ENCODE measurements at places on chromosomes 13 and 19.

GRCh38 chr19:51082611-51083010 lies at the start of gene KLK14:
TSS of gene KLK14 (minus strand) at chr19:51082887. CDS start at chr19:51082614, 273 bp downstream.
- DNase-seq, result no peak

GRCh38 chr19:16141043-16141442 lies 2.4 kb upstream of the HSH2D start:
- no peak for DNase-seq

DNA sequence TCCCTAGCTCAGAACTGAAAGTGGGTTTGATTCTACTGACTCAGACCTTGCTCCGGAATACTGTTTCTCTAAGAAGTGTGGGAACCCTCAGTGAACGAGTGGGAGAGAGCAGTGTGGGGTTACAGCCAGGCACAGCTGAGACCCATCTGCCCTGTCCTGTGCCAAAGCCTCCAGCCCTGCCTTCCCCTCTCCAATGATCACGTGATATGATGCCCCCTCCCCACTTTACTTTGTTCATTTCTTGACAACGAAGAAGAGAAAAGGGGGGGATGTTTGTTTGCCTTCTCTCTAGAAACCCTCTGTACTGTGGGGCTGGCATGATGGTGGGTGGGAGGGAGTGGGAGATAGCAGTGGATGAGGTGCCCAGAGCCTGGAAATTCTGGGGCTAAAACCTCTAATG lies 96.0 kb downstream of the RNASEH2B start:
- no peak for DNase-seq

DNA sequence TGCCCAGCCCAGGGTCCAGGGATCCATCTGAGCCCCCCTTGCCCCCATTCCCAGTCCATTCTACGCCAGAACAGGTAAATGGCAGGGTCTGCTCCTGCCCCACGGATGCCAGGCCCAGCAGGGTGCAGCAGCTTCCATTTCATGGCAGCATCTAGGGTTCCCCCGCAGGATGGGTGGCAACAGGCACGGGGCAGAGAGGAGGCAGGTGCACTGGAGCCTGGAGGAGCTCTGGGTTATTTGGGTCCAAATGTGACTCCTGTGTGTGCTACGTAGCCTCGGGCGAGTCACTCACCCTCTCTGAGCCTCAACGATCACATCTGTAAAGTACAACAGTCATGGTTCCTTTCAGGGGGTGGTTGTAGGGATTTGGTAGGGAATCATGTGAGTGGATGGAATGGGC lies 27.4 kb downstream of the IL12RB1 start:
- no peak for DNase-seq

DNA sequence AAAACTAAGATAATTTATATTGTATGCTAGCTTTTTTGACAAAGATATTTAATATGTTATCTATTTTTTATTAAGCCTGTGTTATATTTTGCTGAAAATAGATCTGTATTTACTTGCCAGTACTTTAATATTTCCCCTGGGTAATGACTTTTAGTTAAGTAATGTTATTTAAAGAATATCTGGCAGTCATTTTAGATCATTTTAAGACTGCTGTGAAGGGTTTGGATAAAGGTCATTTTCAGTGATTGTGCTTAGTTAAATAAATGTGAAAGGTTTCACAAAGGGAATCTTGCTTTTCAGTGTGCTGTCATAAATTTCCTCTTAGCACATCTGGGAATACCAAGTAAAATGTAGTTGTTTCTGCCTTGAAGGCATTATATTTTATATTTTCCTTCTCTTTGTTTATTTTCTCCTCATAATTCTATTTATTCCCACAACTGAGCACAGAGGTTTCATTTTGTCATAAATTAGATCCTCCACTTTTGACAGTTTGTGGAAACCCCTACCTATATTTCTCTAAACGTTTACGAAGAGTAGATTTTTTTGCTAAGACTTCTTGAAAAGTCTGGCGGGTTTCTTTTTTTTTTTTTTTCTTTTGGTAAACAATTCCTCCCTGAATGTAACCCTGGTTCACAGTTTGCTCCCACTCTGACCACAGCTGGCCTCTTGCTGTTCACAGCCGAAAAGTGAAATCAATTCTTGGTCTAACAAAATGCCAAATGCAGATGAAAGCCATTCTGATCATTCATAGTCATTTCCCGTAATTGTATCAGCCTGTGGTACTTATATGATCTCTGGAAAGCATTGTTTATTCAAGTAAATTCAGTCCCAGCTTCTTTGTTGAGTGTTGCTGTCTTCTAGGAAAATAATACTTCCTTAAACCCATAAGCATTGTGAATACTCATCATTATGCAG lies 87.8 kb downstream of the MAB21L1 start:
- DNase-seq, result peak; percentile 37

GRCh38 chr19:867301-867793 lies 7.9 kb downstream of the CFD start:
- DNase-seq, result peak; percentile 88

GRCh38 chr13:22647156-22647850 lies 533.5 kb upstream of the SGCG start:
- DNase-seq, result no peak

DNA sequence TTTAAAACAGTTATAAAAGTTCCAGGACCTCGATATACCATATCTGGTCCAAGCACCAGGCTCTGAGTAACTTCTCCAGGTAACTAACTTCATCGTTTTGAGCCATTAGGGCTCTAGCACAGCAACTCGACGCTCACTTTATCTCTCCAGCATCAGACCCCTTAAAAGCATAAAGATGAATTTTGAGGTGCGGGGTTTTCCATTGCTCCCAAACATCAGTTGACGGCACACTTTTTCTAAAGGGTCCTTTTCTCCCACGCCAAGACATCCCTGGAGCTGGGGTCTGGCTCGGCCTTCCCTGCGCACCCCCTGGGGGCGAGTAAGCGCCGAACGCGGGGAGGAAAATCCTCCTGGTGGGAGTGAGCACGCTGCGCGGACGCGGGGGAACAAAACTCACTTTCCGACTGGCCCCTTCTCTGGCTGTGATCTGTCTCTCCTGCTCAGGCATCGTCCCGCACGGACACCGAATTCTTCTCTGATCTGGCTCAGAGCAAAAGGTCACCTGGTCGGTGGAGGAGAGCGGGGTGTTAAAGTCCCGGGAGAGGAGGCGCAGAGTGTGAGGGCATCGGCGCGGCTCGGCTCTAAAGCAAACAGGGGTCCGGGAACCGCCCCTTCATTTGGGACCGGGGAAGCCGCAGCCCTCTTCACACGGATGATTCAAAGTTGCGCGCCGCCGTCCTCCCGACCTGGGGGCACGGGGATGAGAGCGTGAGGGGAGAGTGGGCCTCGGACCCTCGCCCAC lies at the start of gene ATP7B:
Gene ATP7B, minus strand, starts transcription at position 561 of the 742 bp plus-strand sequence. Its CDS starts 113 bp downstream, at position 448.
- DNase-seq, result no peak

All from choroid plexus epithelial cell (primary cell).